Occipital lobe (tissue), 3 donors: ENCODE measurements at places on chromosomes 6 and 20.

- no peak for DNase-seq
These were observed 548 bp downstream of the AGPAT4 start for GRCh38 chr6:161273274-161273751.

DNA sequence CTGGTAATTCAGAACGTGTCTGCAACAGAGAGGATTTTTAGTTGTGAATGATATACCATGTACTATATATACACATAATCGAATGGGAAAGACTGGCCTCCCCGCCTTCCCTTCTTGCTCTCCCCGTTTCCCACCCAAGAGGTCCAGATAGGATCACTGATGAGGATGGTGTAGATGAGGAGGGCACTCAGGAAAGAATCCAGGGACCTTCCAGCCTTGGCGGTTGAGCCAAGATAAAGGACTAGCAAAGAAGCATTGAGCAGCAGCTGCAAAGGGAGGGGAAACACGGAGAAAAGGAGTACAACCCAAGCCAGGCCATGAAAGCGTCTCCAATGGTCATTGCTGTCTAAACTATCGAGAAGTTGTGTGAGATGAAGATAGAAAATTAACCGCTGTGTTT is 84.0 kb upstream of the EXOC2 start:
- no peak for DNase-seq

DNA sequence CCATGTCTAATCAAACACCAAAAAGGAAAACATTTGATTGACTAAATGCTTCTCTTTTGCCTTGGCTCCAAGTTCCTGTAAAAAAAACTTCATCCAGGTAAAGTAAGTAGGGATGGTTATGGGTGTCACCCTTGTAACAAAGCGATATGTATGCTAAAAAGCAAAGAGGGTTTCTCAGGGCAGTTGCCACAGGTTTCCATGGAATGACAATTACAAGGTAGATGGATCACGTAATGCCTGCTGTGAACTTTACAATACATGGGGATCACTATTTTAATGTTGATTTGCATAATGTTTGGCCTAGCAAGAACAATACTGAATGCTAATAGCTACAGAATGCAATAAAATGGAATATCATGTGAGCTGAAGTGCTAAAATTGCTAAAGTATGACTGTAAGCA is 2.9 kb upstream of the BMP2 start:
- DNase-seq = no peak

DNA sequence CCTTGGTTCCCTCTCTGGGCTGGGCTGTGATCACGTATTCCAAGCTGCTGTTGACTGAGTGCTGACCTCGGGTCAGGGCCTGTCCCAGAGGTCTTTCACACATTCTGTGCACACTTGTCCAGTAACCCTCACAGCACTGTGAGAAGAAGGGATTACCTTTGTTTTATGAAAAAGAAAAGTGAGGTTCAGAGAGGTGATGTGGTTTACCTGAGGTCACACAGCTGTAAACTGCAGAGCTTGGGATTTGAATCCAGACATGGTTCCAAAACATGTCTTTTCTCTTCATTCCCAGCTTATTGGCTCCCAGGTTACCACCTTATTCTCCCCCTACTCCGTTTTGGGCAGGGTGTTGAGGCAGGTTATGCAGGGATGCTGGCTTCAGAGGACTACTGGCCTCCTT is 28.4 kb upstream of the CDH22 start:
- no peak for DNase-seq
